ENCODE measurements at places on chromosomes 13 and 19.

GRCh38 chr19:37594982-37595382, 306 bp downstream of the ZNF540 start:
- DNase-seq = peak; percentile 68

DNA sequence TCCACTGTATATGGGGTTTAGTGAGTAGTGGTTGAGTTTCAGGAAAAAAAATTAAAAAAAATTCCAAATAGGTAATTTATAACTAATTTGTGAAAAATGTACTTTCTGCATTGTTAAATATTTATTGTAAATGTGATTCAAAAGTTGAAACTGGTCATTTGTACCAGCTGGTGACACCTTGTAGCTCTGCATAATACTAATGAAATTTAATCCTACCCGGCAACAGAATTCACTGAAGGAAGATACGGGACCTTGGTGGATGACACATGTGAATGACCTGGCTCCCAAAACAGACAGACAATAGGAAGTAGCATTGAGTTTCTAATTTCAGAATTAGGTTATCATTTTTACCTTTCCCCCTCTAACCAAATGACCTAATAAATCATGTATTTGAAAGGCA, 73.8 kb downstream of the SLITRK6 start:
- no peak for DNase-seq

- DNase-seq = no peak
Observed at GRCh38 chr19:51089786-51090185, 7.1 kb upstream of the KLK14 start.

DNA sequence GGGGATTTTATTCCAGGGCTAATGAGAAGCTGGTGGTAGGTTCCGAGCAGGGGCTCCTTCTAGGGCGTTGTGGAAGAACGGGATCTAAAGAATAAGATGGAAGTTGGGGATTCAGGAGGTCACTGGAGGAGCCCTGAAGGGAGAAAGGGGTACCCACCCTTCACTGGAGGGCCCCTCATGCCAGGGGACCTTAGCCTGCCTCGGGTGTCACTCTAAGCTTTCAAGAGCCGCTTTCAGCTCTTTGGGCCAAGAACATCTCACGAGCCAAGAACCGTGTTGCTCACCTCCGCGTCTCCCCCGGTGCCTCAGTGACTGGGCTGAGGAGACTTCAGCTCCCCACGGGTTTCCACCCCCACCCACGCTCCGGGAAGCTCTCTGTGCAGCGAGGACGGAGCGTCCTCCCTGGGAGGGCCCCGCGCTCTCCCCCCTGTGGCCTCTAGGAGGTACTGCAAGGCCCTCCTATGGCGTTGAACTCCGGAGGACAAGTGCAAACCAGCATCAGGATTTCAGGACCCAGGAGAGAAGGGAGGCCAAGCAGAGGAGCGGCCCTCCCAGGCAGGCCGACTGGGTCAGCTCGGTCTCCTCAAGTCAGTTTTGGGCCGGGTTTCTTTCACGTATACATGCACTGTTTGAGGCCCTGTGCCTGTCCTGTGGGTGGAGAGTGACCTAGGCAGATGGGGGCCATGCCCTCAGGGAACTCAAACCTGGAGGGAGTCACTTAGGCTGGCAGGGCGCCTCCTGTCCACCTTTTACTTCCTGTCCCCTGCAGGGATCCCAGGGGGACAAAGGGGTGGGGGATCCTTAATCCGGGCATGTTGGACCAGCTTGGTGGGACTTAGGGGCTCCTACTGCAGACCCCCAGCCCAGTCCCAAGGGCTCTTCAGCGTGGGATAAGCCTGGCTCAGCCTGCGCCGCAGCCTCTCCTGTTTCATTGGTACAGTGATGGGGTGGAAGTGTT, 5.1 kb upstream of the KRTDAP start:
- peak; percentile 92 for DNase-seq

DNA sequence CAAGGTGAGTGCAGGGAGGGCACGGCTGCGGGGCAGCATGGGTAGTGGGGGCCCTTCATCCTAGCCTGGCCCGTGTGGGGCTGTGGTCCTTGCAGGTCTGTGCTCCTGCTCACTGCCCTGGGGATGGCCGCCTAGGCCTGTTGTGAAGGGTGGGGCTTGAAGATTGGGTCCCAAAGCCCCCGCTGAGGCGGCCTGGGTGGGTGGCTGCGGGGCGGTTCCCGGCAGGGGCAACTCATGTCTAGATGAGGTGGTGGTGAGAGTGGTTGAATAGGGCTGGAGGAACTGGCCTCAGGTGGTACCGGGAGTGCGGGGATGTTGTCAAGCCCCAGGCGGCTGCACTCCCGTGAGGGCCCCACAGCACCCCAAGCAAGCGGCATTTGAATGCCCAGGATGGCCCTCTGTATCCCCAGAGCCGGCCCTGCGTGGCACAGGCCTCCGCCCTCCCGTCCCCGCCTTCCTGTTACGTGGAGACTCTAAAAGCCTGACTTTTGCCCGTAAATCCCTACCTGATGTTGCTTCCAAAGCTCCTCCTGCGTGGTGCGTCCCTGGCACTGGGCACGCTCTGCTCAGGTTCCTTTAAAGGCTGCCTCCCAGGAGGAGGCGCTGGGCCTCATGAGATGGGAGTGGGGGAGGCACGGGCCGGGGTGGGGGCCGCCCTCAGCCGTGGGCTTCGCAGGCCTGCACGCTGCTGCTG, 15.0 kb downstream of the SPPL2B start:
- no peak for DNase-seq

DNA sequence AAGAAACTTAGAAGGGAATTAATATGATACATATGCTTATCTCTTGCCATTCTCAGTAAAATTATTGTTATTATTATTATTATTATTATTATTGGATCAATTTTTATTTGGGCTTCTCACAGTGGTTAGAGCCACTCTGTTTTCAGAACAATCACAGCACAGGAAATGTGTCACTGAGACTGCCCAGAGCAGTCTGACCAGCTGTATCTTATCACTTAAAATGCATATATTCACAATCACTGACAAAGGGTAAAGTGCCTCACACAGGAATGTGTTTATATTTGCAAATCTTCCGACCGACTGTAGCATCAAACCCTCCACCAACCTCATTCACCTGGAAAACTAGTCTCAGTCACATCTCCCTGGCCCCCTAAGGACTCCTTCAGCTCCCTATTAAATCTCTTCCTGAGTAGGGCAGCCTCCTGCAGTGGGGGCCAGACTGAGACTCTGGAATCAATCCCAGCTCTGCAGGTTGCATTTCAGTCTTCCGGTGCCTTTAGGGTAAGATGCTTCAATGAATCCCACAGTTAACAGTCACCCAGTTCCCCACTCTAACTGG, 738.3 kb upstream of the SLITRK5 start:
- DNase-seq = no peak

DNA sequence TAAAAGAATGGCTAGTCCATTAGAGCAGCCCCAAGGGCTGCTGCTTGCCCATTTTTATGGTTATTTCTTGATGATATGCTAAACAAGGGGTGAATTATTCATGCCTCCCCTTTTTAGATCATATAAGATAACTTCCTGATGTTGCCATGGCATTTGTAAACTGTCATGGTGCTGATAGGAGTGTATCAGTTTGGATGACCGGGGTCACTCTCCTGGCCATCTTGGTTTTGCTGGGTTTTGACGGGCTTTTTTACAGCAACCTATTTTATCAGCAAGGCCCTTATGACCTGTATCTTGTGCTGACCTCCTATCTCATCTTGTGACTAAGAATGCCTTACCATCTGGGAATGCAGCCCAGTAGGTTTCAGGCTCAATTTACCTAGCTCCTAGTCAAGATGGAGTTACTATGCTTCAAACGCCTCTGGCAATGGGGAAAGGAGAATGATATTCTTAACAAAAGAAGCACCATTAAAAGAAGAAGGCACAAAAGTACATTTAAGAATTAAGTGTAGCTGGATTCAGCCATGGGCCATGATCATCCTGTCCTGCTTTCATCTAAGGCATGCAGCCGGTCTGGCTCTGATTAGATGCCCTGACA, 1156.0 kb downstream of the PCDH9 start:
- DNase-seq = no peak

DNA sequence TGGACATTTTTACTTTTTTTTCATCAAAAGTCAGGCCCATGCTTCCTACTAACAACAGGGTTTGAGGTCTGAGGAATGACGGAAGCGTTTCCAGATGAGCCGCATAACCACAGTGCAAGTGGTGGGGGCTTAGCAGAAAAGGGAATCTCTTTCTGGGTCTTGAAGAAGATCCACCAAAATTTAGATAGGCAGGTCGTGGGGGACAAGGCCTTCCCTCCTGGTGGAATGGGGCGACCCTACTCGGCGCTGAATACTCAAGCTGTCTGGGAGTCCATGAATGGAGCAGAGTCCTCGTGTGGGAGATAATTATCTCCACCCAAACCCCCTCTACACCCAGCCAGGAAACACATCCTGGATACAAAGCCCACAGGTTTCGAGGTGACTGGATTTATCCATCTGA, 36.9 kb downstream of the CARS2 start:
- DNase-seq = peak; percentile 4

GRCh38 chr13:45615501-45616101, at the start of gene ERICH6B:
Gene ERICH6B (minus strand): TSS chr13:45615739. CDS start chr13:45597005, 18,734 bp downstream.
- DNase-seq = peak; percentile 43

GRCh38 chr13:78022164-78022877, 103.7 kb upstream of the EDNRB start:
- DNase-seq = no peak

GRCh38 chr19:10899151-10899653, 27.8 kb downstream of the CARM1 start:
- DNase-seq = no peak

- DNase-seq = no peak
Observed at GRCh38 chr19:45773384-45773783, 4.3 kb upstream of the SIX5 start.

DNA sequence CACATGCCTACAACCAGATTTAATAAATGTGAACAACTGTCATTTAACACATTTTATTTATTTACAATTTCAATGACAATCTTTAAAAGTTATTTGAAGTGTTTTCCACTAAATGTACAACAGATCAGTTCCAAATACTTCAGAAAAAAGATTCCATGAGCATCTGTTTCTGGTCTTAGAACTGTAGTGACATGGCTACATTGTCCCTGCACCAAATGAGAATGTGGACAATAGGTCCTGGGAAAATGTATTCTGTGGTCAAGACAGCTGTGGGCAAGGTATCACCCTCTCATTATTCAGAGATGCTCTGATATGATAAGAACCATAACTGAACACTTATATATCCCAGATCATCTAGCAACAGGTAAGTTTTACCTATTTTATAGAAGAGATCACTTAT, 43.7 kb downstream of the ELF1 start:
- no peak for DNase-seq

GRCh38 chr19:35118268-35119020, 2.8 kb downstream of the FXYD3 start:
- no peak for DNase-seq

DNA sequence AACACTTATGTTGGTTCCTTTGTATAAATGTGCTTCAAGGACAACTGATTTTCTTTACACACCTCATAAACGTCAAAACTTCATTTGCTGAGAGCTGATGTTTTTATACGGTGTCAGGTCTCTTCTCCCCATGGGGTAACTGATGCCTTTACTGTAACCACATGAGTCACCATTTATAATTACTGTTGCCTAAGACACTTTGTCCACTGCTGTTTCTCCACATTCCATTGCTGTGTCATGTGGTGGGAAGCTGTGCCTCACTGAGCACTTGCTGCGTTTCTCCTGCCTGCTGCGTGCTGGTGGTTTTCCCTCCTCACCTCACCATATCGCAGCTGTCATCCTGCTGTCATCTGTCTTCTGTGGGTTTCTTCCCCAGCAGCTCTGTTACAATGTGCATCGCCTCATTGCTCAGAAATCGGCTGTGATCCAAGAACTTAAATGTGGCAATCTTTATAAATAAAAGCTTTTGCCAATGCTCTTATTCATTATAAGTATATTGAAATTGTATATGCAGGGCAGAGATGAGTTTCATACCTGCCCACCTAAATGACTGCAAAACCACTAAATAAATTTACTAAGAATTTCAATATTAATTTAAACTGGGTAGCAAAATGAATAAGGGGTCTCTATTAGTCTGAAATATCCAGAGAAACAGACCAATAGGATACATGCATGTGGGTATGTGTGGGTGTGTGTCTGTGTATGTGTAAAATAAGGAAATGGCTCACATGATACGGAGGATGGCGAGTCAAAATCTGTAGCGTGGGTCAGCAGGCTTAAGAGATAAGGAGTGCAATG, 547.0 kb upstream of the SLITRK5 start:
- DNase-seq = peak; percentile 15

GRCh38 chr13:39918620-39919236, 263.3 kb downstream of the COG6 start:
- no peak for DNase-seq

DNA sequence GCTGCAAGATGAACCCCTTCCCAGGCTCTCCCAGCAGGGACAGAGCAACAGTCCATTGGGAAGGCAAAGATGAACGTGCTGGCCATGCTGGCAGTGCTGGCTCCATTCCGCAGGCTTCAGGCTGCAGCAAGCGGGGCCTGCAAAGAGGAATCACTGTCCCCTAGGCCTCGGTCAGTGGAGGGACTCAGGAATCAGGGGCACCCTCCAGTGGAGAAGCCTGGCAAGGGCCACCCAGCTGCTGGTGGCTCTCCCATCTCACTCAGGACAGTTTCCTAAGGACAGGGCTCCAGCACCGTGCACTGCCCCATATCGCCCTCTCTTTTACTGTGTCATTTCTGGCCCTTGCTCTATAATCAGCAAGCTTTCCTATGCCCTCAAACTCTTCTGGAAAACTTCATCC, 498.6 kb downstream of the EFNB2 start:
- peak; percentile 32 for DNase-seq

GRCh38 chr19:45922281-45922680, 7.7 kb upstream of the NANOS2 start:
- peak; percentile 36 for DNase-seq

- DNase-seq = no peak
Observed at GRCh38 chr13:20132052-20132634, 28.7 kb downstream of the GJA3 start.

GRCh38 chr19:49151267-49152118, 3.7 kb downstream of the HRC start:
- peak; percentile 91 for DNase-seq

DNA sequence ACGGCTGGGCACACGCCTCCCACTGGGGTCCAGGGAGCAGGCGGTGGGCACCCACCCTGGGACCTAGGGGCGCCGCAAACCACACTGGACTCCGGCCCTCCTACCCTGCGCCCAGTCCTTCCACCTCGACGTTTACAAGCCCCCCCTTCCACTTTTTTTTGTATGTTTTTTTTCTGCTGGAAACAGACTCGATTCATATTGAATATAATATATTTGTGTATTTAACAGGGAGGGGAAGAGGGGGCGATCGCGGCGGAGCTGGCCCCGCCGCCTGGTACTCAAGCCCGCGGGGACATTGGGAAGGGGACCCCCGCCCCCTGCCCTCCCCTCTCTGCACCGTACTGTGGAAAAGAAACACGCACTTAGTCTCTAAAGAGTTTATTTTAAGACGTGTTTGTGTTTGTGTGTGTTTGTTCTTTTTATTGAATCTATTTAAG, 1.6 kb downstream of the JUNB start:
- no peak for DNase-seq

- no peak for DNase-seq
Observed at GRCh38 chr13:107170270-107170931, 602.5 kb upstream of the ARGLU1 start.

GRCh38 chr19:23783636-23784035, 24.9 kb upstream of the ZNF681 start:
- DNase-seq = no peak
